CD4-positive, alpha-beta T cell treated with Interleukin-4 for 1 hour (primary cell): ENCODE measurements at places on chromosomes 3 and 15.
A peak's percentile ranks its signal among the peaks of the same experiment; 100 is the strongest.

DNA sequence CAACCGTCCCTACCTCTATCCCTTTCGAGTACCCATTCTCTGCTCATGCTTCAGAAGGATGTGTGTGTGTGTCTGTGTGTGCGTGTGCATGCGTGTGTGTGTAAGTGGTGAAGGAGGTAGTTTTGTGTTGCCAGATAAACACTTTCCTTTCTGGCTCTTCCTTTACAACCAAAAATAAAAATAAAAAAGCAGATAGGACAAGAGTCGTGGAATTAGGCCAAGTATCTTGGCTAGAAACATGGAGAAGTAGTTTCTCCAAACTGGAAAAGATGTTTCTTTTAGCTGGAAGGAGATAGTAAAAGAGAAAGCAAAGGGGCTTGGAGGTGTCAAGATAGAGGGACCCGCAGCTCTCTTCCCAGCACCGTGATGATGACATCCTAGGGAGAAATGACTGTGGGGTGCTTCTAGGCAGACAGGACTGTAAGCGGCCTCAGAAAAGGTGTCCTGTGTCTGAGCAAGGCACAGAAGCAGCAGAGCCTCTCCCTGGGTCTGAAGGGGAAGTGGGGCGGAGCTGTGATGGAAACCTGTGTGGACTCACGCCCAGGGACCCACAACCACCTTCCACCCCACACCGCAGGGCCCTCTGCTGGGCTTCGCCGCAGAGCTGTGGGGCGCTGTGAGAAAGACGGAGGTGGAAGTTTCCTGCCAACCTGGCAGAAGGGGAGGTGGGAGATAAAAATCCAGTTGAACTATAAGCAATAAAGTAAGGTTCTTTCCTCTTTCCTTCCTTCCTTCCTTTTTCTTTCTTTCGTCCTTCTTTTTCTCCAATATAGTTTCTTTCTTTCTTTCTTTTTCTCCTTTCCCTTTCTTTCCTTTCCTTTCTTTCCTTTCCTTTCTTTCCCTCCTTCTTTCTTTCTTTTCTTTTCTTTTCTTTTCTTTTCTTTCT lies 35.3 kb downstream of the MUC20 start:
- DNase-seq: peak; percentile 56

DNA sequence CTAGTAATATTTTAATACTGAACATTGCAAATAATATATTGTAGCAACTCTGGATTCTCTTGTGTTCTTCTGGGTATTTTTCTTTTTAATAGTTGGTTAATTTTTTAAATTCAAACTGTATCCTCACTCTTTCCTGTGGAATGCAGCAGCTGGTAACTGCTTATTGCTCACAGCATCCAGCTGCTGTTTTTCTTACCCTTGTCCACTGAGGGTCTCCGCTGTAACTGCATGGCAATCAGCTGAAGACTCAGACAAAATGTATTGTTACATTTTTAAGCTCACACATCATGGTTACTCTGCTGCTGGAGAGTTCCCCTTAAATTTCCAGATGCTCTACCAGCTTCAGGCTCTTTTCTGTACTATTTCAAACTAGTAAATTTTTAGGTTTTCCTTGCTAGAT lies 227.6 kb downstream of the MBNL1 start:
- DNase-seq: no peak

GRCh38 chr3:104878395-104878794 lies 488.3 kb upstream of the ALCAM start:
- no peak for DNase-seq

GRCh38 chr3:179701176-179701827 lies 48.5 kb downstream of the USP13 start:
- DNase-seq: no peak

DNA sequence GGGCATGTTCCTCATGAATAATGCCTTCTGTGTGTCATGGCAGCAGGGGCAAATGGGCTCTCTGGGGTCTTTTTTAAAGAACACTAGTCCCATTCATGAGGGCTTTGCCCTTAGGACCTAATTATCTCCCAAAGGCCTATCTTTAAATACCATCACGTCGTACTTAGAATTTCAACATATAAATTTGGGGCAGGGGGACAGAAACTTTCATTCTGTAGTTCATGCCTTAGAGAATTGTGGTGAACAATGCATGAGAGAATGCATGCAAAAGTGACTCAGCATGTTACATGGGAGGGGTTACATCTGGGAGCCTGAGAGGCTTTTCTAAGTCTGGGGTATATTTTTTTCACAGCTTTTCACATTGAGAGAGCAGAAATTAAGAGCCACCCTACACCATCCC lies 208.5 kb upstream of the ROPN1 start:
- DNase-seq: no peak

DNA sequence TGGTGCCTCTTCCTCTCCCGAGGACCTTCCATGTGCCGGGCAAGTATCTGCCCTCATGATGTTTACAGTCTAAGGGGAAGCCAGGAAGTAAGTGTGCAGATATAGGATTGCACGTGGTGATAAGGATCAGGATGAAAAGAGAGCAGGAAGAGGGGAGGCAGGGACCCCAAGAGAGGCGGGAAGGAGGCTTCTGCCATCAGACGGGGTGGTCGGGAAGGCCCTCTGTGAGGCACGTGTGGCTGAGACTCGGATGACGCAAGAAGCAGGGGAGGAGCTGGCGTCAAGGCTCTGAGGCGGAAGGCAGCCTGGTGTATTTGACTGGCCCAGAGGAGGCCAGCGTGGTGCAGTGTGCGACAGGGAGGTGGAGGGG lies 762 bp upstream of the IQSEC1 start:
- no peak for DNase-seq

- peak; percentile 69 for DNase-seq
Observed at GRCh38 chr15:80173022-80173759, 20.4 kb downstream of the FAH start.

GRCh38 chr3:133069556-133070286 lies 31.5 kb downstream of the TMEM108 start:
- DNase-seq: no peak

DNA sequence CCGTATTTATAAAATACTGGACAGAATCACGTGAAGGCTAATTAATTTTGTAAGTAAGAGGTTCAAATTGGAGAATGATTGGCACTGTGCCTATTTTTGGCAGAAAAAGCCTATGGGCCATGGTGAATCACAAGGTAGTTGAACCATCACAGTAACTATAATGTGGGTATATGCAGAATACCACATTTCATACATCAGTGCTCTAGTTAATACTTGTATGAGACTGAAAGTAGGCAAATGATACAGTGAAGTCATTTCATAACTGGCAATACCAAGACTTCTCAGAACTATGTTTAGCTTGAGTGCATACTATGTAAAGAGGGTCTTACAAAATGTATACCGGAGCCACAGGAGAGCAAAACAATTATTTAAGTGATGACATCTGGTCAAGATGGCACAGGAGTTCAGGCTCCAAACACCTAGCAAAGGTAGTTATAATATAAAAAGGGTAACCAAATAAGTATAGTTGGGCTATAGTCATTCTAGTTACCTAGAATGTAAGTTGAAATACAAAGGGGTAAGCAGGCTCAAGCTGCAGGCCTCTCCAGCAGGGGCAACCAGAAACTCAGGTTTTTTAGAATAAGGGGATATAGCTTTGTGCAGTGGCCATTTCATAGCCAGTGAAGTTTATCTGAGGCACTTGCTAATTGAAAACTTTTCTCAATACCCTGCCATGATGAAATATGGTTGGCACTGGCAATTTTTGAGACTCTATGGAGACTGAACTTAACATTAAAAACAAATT lies 19.1 kb downstream of the GPR160 start:
- DNase-seq: no peak

DNA sequence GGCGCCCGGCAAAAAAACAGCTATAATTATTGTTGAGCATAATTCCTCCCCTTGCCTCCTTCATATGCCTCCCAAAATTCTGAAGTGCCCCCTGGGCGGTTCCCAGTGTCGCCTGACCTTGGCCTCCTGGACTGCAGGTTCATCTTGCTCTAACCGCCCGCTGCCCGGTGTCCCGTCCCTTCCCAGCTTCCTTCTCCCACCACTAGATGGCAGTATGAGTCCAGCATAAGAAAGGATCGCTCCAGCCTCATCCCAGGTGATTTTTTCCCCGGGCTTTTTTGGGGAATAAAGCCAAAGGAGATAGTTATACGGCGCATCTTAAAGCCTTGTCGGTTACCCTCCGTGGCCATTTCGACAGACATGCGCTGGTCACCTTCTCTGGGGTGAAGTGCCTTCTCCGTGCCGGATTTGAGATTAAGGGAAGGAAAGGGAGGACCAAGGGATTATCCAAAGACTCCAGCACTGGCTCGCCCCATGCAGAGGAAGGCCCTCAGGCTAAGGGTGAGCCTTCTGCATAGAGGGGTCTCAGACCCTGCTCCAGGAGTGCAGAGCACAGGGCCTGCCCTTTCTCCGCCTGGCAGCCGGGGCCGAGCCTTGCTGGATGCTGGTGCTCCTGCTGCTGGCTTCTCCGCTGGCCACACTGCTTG lies 45.8 kb upstream of the TRA2B start:
- DNase-seq: peak; percentile 64

DNA sequence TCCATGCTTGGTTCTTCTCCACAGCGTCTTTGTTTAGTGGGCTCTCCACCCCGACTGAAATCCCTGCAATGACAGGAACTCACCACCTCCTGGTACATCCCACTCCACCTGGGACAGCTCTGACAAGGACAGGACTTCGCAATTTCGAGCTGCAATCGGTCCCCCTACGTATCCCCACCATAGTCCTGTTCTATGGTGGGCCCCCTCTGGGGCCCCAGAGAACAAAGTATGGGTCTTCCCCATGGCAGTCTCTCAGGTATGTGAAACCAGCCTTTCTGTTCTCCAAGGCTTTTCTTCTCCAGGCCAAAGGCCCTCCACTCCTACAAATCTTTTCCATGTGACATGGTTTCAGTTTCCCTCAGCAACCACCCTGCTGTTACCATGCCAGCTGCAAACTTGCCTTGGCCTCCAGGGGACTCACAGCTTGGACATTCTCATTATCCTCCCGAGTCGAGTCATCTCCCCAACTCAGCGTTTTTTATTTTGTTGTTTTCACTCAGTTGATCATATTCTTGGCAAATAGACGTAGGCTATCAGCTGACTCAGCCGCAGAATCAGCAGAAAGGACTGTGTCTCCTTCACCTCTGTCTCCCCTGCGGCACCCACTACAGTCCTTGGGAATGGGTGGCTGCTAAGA lies 233.3 kb downstream of the OPA1 start:
- no peak for DNase-seq

- DNase-seq: no peak
Observed at GRCh38 chr3:89440386-89440785, 333.0 kb downstream of the EPHA3 start.

DNA sequence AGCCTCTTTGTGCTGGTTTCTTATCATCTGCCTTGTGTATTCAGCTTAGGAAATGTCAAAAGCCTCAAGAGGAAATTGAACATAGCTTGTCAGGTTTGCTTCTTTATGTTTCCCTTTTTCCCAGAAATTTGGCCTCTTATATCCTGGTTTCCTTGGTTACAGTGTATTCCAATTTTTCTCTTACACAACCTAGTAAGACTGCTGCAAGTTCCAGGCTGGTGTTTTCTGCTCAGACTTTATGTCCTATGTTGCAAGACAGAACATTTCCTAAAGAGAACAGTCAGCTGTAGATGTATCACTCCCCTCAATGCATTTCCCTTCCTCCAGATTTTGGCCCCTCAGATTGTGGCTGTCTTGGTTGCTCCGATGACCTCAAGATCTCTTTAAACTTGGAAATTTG lies 102.5 kb downstream of the SH3GL3 start:
- no peak for DNase-seq

GRCh38 chr3:41193794-41194539 lies 5.3 kb upstream of the CTNNB1 start:
- DNase-seq: no peak

GRCh38 chr3:180409170-180409569 lies 192.8 kb upstream of the TTC14 start:
- no peak for DNase-seq

- DNase-seq: no peak
Observed at GRCh38 chr3:108664266-108664665, 74.7 kb downstream of the DZIP3 start.

GRCh38 chr3:125109536-125109925 lies 53.7 kb upstream of the HEG1 start:
- DNase-seq: no peak

- no peak for DNase-seq
Observed at GRCh38 chr3:194168994-194169393, 33.0 kb downstream of the HES1 start.

DNA sequence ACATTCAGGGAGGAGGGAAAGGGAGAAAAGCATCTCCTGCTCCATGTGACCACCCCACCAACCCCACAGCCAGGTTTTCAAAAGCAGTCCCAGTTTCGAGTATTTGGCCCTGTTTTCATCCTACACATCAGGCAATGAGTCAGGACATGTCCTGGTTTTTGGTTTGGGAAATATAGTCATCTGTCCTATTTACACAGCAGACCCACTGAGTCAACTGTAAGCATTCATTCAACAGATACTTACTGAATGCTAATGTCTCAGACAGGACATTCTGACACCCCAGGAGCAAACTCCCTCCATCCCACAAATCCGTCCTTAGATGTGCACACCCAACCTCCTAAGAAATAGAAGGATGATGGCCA lies 32.9 kb downstream of the IGDCC3 start:
- no peak for DNase-seq

DNA sequence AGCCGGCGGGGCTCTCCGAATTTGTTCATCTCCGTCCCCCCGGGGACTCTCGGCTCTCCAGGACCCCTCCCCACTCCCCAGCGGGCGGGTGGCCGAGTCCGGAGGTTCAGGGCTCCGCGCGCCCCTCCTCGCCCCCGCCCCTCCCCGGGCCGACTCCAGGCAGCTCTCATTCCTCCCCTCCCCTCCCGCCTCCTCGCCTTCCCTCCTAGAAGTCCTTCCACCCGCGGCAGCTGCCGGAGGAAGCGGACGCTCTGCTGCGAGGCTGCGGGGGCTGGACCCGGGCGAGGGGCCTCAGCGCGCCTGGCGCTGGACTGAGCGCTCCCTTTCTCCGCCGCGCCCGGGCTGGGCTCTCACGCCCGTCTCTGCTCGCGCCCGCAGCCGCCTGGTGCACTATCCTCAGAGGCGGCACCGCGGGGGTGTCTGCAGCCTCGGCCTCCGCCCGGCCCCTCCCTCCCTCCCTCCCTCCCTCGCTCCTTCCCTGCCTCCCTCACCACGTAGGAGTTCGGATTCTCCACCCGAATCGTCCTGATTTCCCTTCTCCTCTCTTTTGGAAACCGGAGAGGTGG lies at the start of gene ROBO2:
ROBO2 (plus strand) TSS at position 494 of the 566 bp plus-strand sequence. CDS start 687 bp downstream, outside the sequence.
- no peak for DNase-seq

DNA sequence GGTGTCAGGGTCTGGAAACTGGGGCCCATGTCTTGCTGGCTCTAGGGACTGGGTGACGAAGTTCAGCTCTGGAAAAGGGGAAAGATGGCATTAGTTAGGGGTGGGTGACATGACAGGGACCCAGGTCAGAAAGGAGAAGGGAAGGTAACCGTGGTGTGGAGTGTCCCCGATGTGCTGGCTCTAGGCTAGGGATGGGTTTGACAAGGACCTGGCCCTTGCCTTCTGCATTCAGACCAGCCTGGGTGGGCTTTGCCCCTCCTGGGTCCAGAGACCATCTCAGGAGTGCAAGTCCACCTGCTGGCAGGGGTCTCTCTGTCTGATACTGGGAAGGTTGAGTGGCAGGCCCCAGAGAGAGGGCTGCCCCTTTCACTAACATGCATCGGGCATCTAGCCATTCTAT lies 28.7 kb upstream of the ATP2B2 start:
- no peak for DNase-seq
